ENCODE measurements at places on chromosomes 6 and 20. TPM values are rescaled to one million over a fixed set of nuclear protein-coding genes. Genes with fewer than 3 reads are reported as not detected.

- no peak for DNase-seq
Measured at GRCh38 chr6:3615391-3616380, 135.8 kb downstream of the PXDC1 start.

GRCh38 chr6:373031-373430 is 18.5 kb upstream of the IRF4 start:
- DNase-seq: no peak

Gene CABLES2
- total RNA-seq: 19.1 TPM

- no peak for DNase-seq
Measured at GRCh38 chr6:138856654-138857053, 60.8 kb downstream of the ECT2L start.

DNA sequence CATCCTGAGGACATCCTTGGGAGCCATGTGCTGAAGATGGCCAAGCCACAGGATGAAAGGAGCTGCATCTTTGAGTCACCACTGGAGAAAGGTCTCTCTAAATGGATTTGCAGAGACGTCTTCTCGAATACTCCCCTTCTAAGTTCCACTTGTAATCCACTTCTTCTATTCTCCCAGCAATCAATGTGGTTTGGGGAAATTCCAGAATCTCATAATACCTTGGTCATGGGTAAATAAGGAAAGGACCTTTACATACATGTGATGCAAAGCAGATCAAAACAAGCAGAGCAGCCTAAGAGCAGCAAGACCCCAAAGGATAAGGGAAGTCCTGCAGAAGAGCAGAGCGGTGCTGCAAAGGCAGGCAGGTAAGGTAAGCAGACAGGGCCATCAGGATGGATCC is 35.3 kb downstream of the TRIM38 start:
- no peak for DNase-seq

GRCh38 chr6:61809004-61809595 is 476.9 kb downstream of the KHDRBS2 start:
- no peak for DNase-seq

GRCh38 chr6:102127253-102127652 is 733.7 kb downstream of the GRIK2 start:
- no peak for DNase-seq

- no peak for DNase-seq
Measured at GRCh38 chr6:95408111-95408510, 169.2 kb upstream of the MANEA start.

DNA sequence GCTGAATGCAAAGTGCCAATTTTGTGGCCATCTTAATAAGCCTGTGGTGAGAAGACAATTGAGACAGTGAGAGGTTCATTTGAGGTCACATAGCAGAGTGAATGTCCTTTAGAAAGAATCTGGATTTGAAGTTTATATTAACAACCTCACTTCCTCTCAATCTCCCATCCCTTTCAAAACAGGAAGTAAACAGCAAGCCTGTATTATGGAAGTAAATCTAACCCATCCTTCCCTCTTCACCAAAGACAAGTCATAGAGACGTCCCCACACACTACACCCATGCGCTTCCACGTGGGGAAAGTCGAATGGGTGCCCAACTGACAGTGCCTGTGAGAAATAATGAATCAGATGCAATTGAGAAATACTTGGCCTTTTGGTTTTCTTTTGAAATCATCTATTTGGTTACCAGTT is 28.8 kb upstream of the CCND3 start:
- DNase-seq: no peak

DNA sequence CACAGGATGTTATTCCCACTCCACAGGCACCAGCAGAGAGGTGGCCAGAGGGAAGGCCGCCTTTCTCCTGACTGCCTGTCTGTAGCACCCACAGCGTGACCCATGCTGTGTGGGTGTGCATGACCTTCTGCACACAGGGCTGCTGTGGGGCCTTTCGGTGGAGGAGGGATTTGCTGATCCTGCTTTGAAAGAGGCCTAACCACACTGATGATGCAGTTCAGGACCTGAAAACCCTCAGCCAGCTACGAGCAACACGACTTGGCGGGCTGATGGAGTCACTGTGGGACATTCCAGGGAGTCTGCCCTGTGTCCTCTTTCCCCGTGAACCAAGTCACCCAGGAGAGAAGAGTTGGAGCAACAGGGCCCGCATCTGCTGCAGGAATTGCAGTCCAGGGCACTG is 49.1 kb downstream of the SYTL3 start:
- DNase-seq: no peak

GRCh38 chr6:137258170-137258569 is 39.0 kb upstream of the IFNGR1 start:
- DNase-seq: no peak

- DNase-seq: no peak
Measured at GRCh38 chr6:52143551-52143950, 42.6 kb upstream of the IL17A start.

Gene TFAP2B
- not detected for total RNA-seq

Gene LKAAEAR1
- total RNA-seq: not detected

- no peak for DNase-seq
Measured at GRCh38 chr6:139010674-139011073, 17.9 kb upstream of the ABRACL start.

Gene BMP2
- 3.0 TPM for total RNA-seq

Gene NRSN1
- not detected for total RNA-seq

Gene NRN1
- 13.7 TPM for total RNA-seq

DNA sequence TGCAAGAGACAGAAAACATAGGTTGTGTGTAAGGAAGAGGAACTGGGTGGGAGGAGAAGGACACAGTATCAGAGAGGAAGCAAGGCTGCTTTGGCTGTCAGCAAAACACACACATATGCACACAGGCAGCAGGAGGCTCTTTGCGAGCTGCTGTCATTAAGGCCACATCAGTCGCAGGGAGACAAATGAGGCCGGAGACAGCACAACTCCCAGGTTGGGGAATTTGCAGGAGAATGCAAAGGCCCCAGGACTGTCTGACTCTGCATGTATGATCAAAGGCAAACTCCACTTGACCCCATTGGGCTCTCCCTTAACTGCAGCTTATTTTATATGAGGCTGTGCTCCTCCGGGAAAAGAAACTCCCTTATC is 35.3 kb downstream of the METTL24 start:
- DNase-seq: no peak

DNA sequence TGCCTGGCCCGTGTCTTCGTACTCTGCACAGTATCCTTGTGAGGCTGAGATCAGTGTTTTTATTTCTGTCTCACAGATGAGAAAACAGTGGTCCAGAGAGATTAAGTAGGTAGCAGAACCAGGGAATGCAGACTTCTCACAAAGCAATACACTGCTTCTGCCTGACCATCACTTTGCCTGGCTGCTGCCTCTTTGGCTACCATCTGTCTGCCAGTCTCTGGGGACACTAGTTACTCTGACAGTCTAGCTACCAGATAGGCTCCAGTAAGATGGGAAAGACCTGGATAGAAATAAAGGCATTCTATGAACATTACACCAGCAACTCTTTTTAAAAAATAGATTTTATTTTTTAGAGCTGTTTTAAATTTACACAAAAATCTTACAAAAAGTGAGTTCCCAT is 96.9 kb downstream of the PHACTR3 start:
- DNase-seq: no peak

Gene GNAS-AS1
- total RNA-seq: 0.35 TPM

DNA sequence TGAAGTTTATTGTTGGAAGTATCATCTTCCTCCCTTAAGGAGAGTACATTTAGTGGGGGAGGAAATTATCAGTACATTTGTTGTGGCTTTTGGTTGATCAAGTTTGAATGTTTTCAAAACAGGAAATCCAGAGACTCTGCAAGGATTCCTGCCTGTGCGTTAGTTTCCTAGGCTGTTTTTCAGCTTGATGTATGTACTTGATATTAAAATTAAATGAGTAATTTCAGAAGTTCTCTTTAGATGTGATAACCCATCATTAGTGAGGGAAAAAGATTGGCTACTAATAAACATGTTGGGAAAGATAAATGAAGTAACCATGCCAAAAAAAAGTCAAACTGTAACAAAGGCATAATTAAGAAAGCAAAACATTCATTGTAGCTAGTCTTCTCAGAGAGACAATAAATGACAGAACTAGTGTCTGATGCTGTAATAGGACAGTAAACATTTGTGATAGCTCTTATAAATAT is 88.0 kb upstream of the TULP1 start:
- no peak for DNase-seq

Gene TRIM31
- total RNA-seq: not detected

- no peak for DNase-seq
Measured at GRCh38 chr6:139757784-139758183, 383.3 kb upstream of the CITED2 start.

DNA sequence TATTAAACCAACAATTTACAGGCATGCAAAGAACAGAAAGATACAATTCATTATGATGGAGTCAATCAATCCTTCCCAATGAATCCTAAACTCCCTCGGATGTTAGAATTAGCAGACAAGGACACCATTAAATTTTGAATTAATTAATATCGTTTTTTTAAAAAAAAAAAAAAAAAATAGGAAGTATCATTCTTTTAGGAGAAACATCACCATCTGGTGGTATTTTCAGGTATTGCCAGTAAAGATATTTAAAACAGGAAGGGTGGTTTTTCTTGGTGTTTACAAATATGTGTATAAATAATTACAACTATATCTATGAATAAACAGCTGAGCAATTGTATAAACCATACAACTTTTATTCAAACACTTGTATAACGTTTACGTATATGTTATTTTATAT is 564.4 kb downstream of the HAO1 start:
- DNase-seq: no peak

- DNase-seq: no peak
Measured at GRCh38 chr6:62150048-62150663, 135.9 kb downstream of the KHDRBS2 start.

Gene PRPH2
- 0.47 TPM for total RNA-seq

- DNase-seq: no peak
Measured at GRCh38 chr6:33895296-33895695, 91.5 kb upstream of the MLN start.

DNA sequence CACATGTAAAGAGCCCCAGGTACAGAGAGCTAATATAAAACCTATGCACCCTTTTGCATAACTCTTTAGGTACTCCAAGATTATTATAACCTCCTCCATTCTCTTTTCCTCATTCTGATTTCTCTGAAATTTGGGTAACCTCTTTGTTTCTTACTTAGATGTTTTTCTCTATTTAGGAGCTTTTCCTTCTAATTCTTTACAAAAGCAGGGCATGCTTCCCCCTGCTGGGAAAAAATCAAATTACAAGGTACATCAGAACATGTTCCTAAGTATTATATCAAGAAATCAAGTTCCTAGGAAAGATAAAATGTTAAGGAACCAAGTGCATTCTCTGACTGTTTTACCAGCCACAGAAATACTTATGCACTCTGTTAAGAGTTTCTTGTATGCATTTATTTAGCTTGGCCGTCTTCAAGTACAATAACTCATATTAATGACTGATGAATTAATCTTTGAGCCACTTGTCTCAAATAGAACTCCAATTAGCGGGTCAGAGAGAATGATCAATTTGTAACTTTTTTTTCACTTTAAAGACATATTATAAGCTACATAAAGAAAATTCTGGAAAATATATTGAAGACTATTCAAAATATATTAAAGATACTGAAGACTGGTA is 2.1 kb downstream of the KHDRBS2 start:
- no peak for DNase-seq

DNA sequence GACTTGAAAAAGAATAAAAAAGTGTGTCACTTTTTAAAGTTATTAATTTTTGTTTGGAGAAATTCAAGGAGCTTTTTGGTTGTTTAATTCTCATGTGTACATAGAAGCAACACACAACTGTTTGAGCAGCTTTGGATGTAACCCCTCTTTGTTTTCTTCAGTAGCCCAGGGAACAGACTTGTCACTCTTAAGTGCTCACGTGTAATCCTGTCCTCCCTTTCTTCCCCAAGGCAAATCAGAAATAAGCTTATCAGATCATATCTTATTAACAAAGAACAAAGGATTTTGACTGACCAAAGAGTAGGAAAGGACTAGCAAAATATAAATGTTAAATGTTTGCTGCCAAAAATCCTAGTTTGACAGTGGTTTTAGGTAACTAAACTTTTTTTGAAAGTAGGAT is 7.3 kb upstream of the FLRT3 start:
- DNase-seq: no peak

DNA sequence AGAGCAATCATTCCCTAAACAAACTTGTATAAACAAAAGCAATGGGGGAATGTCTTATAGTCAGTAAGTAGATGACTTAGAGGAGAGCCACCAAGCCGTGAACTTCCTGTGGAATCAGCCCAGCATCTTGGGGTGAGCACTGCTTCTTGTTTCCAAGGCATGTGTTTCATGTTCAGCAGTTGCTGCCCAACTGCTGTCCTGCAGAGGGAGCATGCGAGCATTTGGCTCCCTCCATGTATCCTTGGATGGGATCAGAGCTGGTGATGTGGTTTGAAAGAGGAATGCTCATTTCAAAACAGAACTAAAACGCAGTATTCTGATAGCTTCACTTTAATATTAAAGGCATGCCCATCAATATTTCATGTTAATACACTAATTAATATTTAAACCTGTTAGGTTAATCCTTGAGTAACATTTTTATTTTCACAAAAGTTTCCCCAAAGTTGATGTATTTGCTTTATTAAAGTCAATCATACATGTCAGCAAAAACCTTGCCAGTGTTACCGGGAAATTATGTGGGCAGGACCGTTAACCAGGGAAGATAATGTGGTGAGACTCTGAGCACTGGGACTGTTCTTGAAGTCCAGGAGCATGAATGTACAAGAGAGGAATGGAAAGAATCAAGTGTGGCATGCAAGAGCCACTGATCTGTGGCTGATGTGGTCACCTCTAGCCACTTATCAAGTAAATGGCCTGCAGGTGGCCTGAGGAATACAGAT is 172.1 kb upstream of the GGTLC1 start:
- DNase-seq: peak; percentile 62

- DNase-seq: no peak
Measured at GRCh38 chr20:20368418-20369249, 730 bp downstream of the INSM1 start.

- DNase-seq: no peak
Measured at GRCh38 chr20:50372770-50373088, 137.5 kb upstream of the PTPN1 start.

DNA sequence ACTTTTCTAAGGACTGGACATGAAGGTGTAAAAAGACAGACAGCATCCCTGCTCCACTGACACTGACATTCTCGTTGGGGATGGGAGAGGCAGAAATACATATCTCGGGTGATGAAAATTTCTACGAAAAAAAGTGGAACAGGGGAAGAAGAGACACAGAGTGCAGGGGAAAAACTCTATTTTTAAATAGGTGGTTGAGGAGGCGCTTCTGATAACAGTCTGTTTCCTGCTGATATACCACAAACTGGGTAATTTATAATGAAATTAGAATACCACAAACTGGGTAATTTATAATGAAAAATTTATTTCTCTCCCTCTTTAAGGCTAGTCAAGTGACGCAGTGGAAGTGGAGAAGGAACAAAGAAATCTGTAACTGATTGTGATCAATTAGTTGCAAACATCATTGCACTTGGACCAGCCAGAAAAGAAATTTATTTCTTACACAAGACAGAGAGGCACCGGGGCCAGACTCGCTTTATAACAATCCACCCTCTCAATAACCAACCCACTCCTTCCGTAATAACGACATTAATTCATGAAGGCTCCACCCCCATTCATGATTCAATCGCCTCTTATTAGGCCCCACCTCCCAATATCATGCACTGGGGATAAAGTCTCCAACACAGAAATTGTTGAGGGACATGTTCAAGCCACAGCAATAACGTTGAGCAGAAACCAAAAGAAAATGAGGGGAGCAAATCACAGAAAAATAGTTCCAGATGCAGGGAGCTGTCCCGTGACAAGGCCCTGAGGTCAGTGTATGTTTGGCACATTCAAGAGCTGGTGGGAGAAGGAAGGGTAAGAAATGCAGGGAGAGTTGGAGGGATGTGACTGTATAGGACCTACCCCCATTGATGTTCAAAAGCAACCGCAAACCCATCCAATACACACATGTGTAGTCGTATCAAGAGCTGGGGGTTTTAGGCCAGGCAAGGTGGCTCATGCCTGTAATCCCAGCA is 6.6 kb upstream of the SRSF6 start:
- no peak for DNase-seq

- DNase-seq: no peak
Measured at GRCh38 chr6:16676978-16677377, 84.3 kb downstream of the ATXN1 start.

Measured in left ventricle myocardium superior (tissue), 1 donor.